ENCODE measurements at places on chromosomes 2 and 18.

DNA sequence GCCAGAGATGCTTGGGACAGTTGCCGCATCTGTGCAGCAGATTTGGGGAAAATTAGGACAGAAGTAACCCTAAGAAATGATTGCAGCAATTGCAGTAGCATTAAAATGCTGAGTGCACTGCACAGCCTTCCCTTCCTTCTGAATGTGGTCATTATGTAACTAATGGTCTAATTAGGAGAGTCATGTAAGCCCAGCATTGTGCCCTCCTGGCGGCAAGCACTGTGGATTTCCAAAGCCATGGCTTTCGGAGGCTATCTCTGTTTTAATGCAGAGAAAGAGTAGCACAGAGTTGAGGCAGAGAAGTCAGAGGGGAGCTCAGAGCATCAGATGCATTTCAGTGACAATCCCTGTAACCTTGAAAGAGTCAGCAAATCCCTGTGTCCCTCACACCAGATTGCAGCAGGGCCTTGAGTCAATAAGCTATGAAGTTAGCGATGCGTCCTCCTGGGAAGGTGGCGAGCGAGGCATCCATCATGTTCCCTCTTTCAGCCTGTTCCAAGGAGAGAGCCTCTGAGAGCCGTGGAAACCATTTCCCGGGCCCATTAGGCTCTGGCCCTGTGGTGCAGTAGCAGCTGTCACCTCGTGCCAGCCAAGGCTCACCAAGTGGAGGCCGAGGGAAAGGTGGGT is 307.2 kb downstream of the FBXO15 start:
- no peak for DNase-seq

GRCh38 chr2:10019602-10020400 is 23.5 kb upstream of the KLF11 start:
- no peak for DNase-seq

DNA sequence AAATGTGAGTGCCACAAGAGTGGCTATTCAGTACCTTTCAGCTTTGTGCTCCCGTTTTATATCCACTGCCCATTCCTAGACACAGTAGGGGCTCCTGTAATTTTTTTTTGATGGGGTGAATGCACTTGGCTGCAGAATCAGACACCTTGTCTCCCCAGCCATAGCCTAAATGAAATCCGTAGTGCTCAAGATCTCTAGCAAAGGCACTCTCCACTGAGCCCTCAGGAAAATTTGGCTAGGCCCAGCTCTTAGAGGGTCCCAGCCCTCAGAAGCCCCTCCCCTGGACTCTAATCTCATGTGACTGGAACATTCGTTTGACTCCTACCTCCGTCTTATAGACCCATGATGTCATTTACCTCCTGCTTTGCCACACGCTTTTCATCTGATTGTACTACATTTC is 323.9 kb downstream of the SMAD2 start:
- no peak for DNase-seq

DNA sequence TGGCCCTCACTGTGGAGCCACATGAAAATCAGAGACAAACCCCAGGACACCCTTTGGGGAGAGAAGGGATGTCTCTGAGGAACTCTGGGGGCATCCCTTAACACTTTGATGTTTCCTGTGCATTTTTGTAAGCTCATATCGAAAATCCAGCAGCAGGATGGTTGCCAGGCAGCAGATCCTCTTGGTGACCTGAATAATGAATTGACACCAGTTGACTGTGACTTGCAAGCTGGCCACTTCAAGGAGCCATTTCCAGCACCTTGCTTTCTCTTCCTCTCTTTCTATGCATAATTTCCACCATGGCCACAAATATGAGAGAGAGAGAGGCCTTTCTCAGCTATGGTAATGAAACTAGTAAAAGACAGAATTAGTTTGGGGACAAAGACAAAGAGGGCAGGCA is 91.7 kb downstream of the NRP2 start:
- no peak for DNase-seq

DNA sequence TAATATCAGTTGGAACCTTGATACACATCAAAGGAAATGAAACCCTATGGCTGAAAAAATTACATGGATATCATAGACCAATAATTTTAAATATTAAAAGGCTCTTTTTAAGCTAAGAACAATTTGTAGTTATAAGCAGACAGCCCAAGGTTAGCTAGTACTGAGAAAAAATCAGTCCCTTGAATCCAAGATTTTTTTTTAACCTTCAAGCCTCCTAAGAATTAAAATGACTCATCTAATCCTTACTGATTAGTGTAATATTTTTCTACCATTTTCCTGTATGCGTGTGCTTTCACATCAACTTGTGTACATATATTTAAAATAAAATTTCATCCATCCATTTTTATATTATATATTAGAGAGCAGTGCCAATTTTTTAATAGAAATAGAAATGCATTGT is 1004.9 kb upstream of the ZEB2 start:
- DNase-seq: no peak

- DNase-seq: no peak
Observed at GRCh38 chr2:181614874-181615638, 41.8 kb downstream of the CERKL start.

DNA sequence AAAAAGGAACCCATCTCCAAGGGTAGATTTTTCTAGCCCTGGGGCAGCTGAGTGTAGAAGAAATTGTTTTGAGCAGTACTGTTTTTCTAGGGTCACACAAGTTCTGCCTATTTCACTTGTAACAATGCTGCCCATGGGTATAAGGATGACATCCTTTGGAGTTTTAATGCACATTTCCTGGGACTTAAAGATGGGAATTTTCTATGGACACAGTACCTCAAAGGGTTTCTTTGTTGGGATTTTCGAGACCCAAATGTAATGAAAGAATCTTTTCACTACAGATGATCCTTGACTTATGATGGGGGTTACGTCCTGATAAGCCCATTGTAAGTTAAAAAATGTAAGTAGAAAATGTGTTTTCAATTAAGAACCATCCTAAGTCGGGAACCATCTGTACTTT is 31.8 kb downstream of the CDC42EP3 start:
- DNase-seq: no peak

DNA sequence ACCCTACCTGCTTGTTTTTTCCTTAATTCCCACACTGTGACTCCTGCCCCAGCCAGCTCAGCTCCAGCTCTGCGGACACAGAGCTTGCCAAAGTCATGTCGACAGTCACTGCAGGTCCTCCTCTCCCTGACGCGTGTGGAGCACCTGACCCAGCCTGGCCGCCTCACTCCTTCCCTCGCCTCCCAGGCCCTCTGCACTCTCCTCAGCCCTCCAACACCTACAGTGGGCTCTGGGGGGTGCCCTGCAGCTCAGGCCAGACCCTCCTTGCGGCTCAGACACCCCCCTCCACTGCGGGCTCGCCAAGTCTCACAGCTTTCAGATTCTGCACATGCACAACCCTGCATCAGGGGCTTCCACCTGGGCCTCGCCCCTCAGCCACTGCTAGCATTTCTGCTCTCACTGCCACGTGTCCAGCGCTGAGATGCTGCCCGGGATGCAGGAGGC is 68.3 kb downstream of the NDUFA10 start:
- no peak for DNase-seq
